ENCODE measurements at places on chromosomes 12 and 14.

- DNase-seq = peak; percentile 25
Measured at GRCh38 chr12:16323010-16323409, 24.4 kb upstream of the MGST1 start.

GRCh38 chr12:55626154-55626553, 10.5 kb upstream of the OR10P1 start:
- DNase-seq = no peak

GRCh38 chr12:64147875-64148274, 74.2 kb downstream of the KICS2 start:
- DNase-seq = no peak

DNA sequence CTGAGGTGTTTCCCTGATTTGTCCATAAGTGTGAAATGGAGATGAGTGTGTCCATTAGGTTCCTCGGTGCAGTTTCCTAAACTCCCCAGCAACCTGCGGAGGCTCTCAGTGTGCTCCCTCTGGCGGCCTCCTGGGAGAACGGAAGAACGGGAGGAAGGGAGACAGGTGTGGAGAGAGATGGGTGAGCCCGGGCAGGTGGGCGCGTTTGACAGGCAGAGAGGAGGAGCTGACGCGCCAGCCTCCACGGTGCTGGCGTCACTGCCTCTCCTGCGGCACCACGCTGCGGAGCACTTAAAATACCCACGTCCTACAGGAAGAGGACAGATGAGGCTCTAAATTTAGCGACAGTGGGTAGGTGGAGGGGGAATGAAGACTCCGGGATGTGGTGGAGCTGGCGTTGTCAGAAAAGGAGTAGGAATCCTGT, 26.8 kb upstream of the PEX5 start:
- DNase-seq = no peak

GRCh38 chr12:82474798-82475184, 116.5 kb downstream of the METTL25 start:
- no peak for DNase-seq

DNA sequence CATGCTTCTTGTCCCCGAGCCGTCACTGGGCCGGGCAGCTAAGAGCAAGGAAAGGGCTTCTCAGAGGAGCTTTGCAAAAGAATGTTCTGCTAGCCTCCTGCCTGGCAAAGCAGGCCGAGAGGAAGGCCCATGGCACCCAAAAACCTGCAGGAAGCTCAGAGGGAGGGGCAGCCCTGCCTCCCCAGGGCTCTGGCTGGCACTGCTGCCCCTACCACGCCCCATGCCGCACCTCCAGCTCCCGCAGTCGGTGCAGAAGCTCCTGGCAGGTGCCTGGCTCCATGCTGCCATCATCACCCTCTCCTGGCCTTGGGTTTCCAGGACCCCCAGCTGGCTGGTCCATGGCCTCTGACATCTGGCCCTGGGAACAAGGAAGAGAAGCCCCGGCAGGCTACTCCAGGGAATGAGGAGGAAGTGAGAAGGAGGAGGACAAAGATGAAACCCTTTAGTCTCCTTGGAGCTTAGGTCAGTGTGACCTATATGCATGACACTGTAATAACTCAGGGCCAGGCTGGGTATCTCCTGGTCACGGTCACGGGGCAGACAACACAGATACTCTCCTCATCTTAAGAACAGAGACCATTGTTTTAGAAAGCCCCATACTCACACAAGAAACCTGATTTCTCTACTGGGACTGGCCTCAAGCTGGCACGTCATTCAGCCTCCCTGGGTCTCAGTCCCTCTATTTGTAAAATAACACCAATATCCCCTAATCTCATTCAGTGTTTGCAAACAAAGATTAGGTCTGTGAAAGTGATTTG, 24.3 kb downstream of the NCKAP5L start:
- DNase-seq = no peak

GRCh38 chr14:53278602-53279506, 125.7 kb upstream of the DDHD1 start:
- peak; percentile 43 for DNase-seq

DNA sequence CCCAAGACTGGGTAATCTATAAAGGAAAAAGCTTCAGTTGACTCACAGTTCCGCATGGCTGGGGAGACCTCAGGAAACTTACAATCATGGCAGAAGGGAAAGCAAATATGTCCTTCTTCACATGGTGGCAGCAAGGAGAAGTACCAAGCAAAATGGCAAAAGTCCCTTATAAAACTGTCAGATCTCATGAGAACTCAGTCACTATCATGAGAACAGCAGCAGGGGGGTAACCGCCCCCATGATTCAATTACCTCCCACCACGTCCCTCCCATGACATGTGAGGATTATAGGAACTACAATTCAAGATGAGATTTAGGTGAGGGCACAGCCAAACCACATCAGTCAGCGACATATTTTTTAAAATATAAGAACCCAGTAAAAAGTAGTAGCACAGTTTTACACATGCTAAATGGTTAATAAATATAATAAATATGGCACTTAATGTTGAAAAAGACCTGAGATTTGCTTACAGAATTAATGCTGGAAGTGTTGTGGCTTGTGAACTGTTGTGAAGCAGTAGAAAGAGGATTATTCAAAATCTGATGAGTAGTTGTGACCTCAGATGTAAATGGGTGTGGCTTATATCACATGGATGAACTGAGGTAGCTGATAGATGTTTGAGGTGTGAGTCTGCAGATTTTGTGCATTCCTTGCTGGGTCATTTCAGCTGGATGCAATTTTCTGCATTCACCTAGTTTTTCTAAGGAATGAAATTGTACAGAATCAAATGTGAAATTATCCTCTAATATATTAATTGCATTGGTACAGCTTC, 46.9 kb upstream of the CHPT1 start:
- DNase-seq = no peak

- DNase-seq = no peak
Measured at GRCh38 chr12:11894890-11895289, 175.8 kb upstream of the BCL2L14 start.

DNA sequence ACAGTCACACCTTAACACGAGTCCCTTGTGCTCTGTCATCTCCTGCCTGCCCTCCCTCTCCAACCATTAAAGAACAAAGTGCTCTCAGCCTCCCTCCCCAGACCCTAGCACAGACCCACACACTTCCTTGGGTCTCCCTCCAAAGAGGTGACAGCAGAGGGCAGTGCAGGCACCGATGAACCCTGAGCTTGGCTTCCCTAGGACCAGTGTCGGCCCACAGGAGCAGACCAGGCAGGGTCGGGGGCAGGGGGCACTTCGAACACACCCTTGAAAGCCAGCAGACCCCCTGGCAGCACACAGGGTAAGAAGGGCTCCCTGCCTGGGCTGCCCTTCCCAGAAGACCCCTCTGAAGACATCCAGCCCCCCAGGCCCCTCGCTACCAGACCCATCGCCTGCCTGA, 7.0 kb downstream of the CDK2AP1 start:
- no peak for DNase-seq

DNA sequence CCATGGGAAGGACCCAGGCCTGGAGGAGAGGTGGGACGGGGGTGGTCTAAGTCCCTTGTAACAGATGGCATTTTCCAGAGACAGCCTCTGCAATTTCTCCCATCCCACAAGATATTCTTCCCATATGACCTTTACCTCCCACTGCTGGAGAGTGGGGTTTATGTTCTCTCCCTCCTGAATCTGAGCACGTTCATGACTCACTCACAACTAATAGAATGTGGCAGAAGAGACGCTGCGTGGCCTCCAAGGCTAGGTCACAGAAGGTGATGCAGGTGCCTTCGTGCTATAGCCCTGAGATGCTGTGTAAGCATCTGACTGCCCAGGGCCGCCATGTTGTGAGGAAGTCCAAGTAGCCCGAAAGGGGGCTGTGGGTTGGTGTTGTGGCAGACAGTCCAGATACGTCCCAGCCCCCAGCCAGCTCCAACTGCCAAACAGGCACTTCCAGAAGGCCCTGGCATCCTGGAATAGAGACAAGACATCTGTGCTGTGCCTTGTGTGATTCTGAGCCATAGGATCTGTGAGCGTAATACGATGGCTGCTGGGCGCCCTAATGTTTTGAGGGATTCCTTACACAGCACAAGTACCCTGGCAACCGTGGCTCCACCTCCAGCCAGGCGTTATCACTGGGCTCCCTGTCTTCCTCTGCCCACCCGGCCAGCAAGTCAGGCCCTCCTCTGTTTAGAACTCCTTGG, 56.1 kb upstream of the NCOR2 start:
- DNase-seq = no peak

DNA sequence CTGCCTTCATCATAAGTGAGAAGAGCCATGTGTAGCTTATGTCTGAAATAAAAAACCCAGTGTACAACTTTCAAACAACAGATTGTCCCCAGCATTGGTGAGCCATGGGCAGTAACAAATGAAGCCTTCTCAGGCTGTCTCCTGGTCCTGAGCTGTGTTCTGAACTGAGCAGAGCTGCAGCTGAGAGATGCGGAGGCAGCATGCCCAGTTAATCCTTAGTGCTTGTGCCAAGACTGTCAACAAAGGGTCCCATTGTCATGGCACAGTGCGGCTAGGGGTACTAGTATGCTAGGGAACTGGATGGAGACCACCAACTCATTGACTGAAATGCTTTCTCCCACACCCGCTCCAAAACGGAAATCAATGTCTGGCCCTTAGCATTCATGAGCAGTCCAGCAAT, 154.3 kb downstream of the RMST start:
- no peak for DNase-seq

DNA sequence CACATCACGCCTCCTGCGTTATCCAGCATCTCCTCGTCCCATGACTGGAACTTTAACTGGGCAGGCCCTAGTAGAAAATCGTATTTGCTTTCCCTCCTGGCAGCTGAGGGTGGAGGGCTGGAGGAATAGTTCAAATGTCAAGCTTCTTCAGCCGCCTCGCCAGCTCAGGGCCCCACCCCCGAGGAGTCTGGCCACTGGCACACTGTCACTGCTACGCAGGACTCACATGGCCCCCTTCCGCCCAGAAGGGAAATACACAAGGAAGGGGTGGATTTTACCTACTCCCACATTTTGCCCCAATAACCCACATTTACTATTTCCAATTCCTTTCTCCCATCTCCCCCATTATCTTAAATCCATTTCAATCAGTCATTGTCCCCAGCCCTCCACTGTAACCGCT, 8.6 kb downstream of the SLC6A13 start:
- DNase-seq = no peak

DNA sequence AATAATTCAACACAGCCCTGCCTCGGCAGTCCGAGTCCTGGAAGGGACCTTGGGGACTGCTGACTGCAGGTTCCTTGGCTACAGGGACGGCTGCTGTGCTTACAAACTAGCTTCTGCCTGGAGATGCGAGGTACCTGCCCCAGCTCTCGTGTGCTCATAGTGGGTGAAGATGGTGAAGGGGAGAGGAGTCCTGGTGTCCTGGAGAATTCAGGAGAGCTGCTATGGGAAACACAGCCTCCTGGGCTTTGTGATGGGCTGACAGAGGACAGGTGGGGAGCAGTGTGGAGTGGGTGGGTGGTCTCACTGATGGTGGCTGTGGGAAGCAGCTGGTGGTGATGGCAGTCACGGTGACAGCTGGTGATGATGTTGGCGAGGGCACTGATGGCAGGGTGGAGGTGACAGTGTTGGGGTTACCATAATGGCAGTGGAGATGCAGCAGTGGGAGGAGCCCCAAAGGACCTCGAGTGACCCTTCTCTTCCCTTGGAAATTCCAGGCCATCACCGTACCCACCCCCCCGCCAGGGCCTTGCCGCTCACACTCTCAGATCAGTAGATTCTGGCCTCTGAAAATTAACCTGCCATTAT, 32.8 kb downstream of the HVCN1 start:
- DNase-seq = no peak

DNA sequence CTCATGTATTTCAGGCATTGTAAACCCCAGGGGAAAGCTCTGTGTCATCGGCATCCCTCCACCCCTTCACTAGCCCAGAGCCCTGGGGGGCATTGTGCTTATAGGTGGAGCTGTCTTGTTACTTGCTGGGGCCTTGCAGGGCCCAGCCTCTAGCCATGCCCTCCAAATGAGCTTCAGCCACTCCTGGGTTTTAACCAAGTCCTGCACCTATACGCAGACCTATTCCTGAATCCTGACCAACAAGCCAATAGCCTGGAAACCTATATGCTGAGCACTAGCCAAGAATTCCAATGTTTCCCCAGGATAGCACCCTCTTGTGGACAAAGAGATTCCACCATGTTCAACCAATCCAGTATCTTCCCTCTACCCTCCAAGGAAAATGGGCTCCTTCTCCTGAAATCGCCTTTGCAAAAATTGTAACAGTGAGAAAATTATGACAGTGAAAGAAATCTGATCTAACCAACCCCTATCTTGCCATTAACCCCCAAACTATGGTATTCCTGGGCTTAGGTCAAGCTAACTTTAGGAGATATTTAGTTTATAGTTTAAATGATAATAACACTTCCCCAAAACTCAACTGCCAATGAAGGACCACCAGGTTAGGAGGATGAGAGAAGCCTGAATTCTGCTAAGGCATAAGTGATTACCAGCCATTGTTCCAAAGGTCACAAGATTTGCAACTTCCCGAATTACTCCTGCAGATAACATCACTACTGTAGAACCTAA, 55.5 kb downstream of the TTC7B start:
- peak; percentile 37 for DNase-seq

GRCh38 chr12:125208942-125209341, 143.7 kb downstream of the AACS start:
- no peak for DNase-seq

- DNase-seq = no peak
Measured at GRCh38 chr12:72472350-72472749, 200.2 kb downstream of the TRHDE start.

DNA sequence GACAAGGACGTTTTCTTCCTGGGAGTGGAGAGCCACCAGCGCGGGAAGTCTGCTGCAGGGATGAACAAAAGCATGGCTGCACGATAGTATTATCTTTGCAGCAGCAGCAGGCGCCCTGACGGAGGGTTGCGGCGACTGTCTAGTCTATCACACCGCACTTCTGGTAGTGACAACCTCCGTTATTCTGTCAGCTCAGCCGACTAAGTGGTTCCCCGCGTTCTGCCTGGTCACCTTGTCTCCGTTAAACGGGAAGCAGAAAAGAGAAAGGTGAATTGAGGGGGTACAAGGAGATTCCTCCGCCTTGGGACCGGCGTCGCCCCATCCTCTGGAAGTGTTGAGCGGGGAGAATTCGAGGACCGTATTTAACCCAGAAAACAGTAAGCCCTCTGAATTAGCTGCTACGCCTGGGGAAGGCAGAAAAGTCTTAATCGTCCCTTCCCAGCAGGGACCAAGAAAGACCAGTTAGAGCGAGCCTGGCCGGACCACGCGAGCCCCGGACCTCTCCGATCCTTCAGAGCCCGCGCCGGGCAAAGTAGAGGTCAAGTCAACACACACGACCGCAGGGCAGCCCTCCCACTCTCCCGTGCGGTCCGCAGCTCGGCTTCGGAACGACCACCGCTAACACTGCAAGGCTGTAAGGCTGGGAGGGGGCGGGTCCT, 536 bp upstream of the DAAM1 start:
- DNase-seq = no peak

DNA sequence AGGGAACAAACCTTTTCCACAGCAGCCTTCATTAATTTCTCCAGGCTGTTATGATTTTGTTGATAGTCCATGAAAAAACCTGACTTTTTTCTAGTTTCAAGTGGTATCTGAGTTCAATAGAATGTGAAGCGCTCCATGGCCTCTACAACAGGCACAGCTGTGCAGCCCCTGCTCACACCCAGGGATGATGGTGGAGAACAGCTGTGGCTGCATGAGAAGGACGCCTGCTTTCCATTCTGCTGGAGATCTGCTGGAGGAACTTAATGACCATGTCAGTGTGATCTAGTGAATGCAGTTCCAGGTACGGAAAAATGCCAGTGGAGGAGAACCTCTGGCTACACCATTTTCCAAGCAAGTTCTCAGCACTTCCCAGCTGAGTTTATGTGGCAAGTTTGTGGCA, 80.6 kb downstream of the PIWIL1 start:
- DNase-seq = no peak

Data from fibroblast of skin of abdomen (primary cell).